ENCODE measurements at places on chromosomes 3 and 15. TPM values are rescaled to one million over a fixed set of nuclear protein-coding genes. Genes with fewer than 3 reads are reported as not detected.

GRCh38 chr15:38202361-38202760 lies 50.3 kb upstream of the SPRED1 start:
- DNase-seq = peak; percentile 9
- no peaks in the 10 kb centered on the region for H3K36me3 ChIP-seq
- H3K27me3 ChIP-seq = no peaks in the 10 kb centered on the region

GRCh38 chr3:171718493-171719185 lies 91.6 kb downstream of the PLD1 start:
- no peak for DNase-seq
- H3K4me3 ChIP-seq = no peak overlapping the region
- H3K27me3 ChIP-seq = no peaks in the 10 kb centered on the region
- H3K36me3 ChIP-seq = no peaks in the 10 kb centered on the region

DNA sequence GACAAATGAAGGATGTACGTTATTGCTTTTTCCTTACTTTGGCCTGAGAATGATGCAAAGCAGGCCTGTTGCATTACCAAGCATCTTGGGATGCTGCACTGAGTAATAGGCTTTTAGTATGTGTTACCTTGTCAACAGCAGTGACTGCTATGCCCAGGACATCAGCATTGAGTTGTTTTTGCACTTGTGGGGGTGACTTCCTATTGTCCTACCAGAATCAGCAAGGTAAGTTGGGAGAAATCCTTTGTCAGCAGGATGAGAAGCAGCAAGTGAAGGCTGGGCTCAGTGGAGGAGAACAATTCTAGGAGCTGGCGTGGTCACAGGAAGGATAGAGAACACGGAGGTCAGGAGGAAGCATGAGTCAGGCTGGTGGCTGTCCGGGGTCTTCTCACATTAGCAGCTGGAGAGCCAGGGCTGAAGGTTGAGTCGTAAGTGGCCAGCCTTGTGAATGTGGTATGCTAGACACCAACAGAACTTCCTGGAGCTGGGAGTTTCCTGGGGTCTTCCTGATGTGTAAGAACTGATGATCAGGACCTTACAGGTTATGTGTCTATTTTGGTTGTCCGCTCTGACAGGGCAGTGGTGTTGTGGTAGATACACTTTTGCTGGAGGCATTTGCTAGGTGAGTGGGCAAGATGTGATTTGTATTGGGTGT lies 142.7 kb downstream of the FNDC3B start:
- no peaks in the 10 kb centered on the region for H3K36me3 ChIP-seq
- H3K4me3 ChIP-seq = no peak overlapping the region
- DNase-seq = peak; percentile 73
- peaks cover 26% of the 10 kb centered on the region for H3K4me1 ChIP-seq
- peak overlapping the region; percentile 51 for H3K27ac ChIP-seq
- H3K27me3 ChIP-seq = no peaks in the 10 kb centered on the region

GRCh38 chr15:52185151-52185561 lies 6.0 kb downstream of the GNB5 start:
- H3K36me3 ChIP-seq = no peaks in the 10 kb centered on the region
- H3K27ac ChIP-seq = no peak overlapping the region
- H3K4me3 ChIP-seq = no peak overlapping the region
- DNase-seq = no peak
- H3K27me3 ChIP-seq = no peaks in the 10 kb centered on the region
- no peaks in the 10 kb centered on the region for H3K4me1 ChIP-seq

DNA sequence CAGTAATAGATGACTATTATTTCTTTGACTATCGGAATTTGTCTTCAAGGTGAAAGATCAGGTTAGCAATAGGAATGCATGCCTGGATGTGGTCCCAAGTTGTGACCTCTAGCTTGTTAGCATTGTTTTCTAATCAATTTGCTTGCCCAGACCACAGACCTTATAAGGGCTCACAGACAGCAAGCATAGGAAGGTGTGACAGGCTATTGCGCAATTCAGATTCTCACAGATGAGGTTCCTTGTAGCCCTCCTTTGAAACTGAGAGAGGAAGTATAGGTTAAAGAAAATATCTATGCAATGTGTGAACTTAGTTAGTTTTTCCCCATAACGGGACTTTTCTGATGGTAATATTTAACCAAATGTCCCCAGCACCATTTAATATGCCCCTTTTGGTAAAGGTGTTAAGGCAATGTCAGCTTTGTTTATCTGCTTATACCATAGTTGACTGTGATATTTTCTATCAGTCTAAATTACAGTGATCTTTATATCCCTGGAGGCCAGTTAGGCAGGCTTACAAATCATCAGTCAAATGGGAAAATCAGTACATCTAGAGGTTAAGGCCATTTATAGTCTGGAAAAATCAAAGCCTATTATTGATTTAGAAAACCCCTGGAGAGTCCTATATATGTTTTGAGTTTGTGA lies 168.1 kb upstream of the MBNL1 start:
- no peaks in the 10 kb centered on the region for H3K27me3 ChIP-seq
- 0 out of 2 replicates have a peak, but pooled peaks cover 6% of the 10 kb centered on the region for H3K4me1 ChIP-seq
- no peak overlapping the region for H3K4me3 ChIP-seq
- no peaks in the 10 kb centered on the region for H3K36me3 ChIP-seq

SCN5A gene
- 0.13 TPM for total RNA-seq

NR1I2 gene
- total RNA-seq = not detected

MASP1 gene
- 32.1 TPM for total RNA-seq

All from GM23248 (cell line).